Activated CD4-positive, CD25-positive, alpha-beta regulatory T cell treated with anti-CD3 and anti-CD28 coated beads, Interleukin-2, amount 50 U/mL, for 16 hours (primary cell): ENCODE measurements at places on chromosomes 11 and 22.
A peak's percentile ranks its signal among the peaks of the same experiment; 100 is the strongest.

DNA sequence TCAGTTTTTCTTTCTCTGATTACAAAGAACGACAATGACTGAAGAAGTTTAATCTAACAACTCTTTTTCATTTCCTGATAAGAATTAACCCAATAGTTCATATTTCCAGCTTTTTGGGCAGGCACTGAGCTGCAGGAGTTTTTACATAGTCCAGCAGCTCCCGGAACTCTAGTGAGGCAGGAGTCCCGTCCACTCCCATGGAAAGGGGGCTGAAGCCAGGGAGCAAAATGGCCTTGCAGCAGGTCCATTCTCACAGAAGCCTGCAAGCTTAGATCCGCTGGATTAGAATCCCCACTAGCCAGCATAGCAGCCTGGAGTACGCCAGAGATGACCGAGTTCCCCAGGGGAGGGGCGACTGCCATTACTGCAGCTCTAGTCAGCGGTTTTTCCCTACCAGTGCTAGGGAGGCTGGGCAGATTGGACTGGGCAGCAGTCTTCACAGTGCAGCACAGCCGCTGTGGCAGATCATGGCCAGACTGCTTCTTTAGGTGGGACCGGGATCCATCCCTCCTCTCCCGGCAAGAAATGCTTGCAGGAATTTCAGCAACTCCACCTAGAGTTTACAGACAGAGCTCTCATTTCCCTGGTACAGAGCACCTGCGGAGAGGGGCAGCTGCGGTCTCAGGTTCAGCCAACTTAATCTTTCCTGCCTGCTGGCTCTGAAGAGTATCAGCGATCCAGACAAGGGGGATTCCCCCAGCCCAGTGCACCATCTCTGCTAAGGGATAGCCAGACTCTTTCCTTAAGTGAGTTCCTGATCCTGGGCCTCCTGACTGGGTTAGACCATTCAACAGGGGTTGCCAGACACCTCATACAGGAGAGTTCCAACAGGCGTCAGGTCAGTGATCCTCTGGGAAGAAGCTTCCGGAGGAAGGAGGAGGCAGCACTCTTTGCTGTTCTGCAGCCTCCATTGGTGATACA, 742 bp upstream of the CASP4 start:
- DNase-seq = no peak

DNA sequence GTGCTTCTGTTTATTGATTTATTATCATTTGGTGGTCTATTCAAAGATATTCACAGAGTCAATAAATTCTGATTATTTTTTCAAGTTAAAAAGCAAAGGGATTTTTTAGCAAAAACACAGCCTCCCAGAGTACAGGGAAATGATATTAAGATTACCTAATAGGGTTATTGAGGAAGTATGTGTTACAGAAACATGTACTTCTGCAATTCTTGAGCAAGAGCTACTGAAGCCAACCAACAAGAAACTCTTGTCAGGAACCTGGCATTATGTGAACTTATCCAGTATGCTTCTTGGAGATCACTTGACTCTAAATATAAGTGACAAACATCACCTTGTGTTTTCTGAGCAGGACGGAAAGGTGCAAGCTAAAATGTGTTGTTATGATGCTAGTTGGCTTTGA, 42.0 kb upstream of the CARD18 start:
- no peak for DNase-seq

- DNase-seq = no peak
Measured at GRCh38 chr11:88813233-88813915, 252.4 kb downstream of the GRM5 start.

DNA sequence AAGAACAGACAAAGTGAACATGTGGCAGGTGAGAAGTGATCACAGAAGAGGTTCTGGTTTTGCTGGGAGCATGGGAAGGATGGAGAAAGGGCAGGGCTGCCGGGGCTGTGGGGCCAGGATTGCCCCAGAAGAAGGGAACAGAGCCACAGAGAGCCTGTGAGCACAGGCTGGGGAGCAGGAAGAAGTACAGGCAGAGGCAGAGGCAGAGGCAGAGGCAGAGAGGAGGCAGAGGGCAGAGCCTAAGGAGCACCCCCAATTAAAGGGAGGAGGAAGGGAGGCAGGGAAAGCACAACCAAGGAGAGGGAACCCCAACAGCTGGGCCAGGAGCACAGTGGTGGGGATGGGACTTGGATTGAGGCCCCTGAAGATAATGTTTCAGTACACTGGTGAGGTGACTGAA, 51.5 kb downstream of the SGSM3 start:
- DNase-seq = no peak

GRCh38 chr11:34787348-34787747, 128.8 kb downstream of the APIP start:
- no peak for DNase-seq

DNA sequence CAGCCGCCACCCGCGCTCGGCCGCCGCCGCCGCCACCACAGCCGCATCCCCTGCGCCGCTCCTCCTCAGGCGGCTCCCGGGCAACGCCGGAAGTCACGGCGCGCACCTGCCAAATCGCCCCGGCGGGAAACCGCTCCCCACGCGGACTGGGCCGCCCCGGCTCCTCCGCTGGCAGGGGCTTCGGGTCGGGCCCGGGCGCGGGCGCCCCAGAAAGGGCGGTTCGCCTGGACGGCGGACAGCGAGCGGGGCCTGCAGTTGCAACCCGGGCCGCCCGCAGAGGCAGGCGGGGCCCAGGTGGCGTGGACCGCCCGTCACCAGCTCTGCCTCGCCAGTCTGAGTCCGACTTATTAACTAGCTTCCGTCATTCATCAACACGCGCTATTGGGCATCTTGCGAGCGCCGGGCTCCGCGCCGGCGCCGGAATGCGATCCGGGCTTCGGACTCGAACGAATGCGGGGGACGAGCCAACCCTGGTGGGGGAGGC, at the start of gene HIRA:
HIRA (minus strand) TSS at position 85 of the 484 bp plus-strand sequence. CDS start 257 bp downstream, outside the sequence.
- DNase-seq = peak; percentile 72

GRCh38 chr11:66365166-66365565, 6.4 kb downstream of the SLC29A2 start:
- no peak for DNase-seq
